T-helper 1 cell treated with Interleukin-12 subunit alpha and Interleukin-12 subunit beta and Interleukin-4 antibody, amounts not matched to agents 30 ng/mL and 1 ng/mL, for 36 hours (primary cell): ENCODE measurements at places on chromosomes 5 and 9. TPM values are rescaled to one million over a fixed set of nuclear protein-coding genes. Genes with fewer than 3 reads are reported as not detected.

Gene MSX2
- total RNA-seq: not detected in 2 replicates

Gene PDE6A
- total RNA-seq: not detected in 2 replicates

Gene EEIG1
- 175 and 186 TPM in 2 replicates for total RNA-seq

Gene SH3PXD2B
- total RNA-seq: 0.17 and 0.24 TPM in 2 replicates

Gene ASS1
- total RNA-seq: 3.2 and 8.0 TPM in 2 replicates

Gene OTP
- total RNA-seq: not detected in 2 replicates

Gene GMCL2
- total RNA-seq: not detected in 2 replicates

Gene MYMK
- total RNA-seq: not detected in 2 replicates

Gene COL15A1
- total RNA-seq: 0.49 and 0.51 TPM in 2 replicates

Gene GABRG2
- not detected in 2 replicates for total RNA-seq
